G401 (cell line): ENCODE measurements at places on chromosomes 6 and 20.

DNA sequence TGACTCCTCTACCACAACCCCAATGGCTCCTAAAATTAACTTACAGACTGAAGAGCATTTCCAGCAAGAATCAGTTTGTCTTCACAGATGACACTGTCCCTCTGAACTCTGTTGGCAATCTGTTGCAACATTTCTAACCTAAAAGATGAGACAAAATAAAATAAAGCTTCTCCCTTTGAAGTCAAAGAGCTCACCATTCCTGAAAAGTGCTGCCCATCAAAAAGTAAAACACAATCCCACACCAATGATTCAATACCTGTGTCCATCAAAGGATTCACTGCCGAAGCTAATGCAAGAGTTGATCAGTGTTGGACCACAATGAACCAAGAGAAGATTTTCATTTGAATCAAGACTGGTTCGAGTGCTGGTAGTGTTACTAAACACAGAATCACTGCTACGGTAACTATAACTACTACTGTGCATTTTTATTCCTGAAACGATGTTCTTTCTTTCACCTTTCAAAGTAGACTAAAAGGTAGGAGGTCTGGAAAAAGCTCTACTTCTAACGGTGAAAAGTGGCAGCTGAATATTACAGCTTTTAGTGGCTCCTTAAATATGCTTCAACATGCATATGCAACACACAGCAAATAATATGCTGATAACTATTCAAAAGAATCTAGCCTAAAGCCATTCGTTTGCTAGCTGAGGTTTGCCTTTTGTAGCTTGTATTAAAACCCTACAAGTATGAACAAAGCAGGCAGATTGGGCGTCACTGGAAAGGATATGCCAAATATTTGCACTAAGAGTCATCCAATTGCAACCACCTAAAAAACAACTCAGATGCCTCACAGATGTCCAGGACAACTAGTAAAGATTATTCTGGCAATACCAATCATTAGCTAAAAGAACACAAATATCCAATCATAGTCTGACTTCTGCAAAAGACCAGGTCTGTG, at the start of gene DST:
DST (minus strand) TSS at position 524 of the 896 bp plus-strand sequence.
- no peak for DNase-seq

DNA sequence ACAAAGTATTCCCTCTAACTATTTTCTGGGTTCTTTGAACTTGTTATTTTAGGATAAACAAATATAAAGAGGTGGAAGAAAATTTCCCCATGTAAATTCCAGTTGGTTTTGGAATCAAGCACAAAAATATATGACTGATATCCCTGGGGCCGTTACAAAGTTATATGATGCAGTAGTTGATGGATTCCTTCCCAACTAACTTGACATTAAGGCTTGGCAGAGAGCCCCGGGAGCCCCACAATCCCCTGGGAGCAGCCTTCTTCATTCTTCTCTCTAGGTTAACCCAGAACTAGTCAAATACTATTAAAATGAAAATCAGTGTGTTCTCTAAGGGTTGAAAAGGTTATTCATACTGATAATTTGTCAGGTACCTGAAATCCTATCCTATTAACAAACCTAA, 508.9 kb upstream of the SOX4 start:
- no peak for DNase-seq

GRCh38 chr6:146341493-146342230, 202.0 kb upstream of the RAB32 start:
- DNase-seq: no peak

- DNase-seq: peak; percentile 80
Measured at GRCh38 chr20:37243937-37244571, 17.6 kb downstream of the GHRH start.

- DNase-seq: no peak
Measured at GRCh38 chr6:76984572-76984971, 478.7 kb downstream of the HTR1B start.

DNA sequence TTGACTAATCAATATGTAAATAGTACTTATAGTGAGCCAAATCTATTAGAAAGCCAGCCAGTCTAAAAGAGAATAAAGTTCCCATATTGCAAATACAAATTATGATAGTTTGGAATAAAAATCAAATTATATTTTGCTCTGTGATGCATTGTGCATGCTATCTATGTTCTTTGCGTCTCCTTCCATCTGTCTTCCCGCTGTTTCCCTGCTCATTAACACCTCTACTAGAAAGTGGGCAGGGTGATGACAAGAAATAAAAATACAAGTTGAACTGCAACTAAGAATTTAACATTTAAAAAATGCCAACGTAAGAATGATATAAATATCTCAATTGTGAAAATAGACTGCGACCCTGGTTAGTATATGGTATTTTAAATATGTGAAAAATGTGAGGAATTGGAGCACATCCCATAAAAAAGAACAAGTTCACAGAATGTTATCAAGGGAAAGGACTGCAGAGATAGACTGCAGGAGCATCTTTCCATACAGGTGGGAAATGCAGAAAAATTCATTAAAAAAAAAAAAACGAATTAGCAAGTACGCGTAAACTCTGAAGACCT, 157.6 kb upstream of the PDE7B start:
- DNase-seq: no peak

- DNase-seq: no peak
Measured at GRCh38 chr6:34924831-34925625, 36.0 kb downstream of the ANKS1A start.
